Stimulated activated CD4-positive, alpha-beta T cell treated with anti-CD3 and anti-CD28 coated beads, Interleukin-4, amount 100 ng/mL, for 1 hour (primary cell): ENCODE measurements at places on chromosomes 6 and 20.
A peak's percentile ranks its signal among the peaks of the same experiment; 100 is the strongest.

- peak; percentile 24 for DNase-seq
These were observed 37.5 kb upstream of the IER3 start for GRCh38 chr6:30781743-30782424.

DNA sequence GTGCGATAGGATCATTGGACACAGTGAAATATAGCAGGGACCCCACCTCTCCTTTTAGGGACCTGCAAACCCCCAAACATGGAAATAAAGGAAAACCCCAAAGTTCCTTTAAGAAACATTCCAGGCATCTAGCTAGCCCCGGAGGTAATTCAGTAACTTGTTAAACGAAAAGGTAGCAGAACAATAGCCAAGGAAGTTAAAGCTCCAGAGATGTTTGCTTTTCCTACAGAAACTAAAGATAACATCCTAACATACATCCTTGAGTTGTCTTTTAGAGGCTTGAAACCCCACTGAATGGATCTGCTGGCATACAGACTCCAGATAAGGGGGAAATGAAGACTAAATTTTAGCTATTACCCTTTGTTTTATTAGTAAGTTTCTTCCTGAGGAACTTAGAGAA is 51.0 kb downstream of the FAM184A start:
- no peak for DNase-seq

DNA sequence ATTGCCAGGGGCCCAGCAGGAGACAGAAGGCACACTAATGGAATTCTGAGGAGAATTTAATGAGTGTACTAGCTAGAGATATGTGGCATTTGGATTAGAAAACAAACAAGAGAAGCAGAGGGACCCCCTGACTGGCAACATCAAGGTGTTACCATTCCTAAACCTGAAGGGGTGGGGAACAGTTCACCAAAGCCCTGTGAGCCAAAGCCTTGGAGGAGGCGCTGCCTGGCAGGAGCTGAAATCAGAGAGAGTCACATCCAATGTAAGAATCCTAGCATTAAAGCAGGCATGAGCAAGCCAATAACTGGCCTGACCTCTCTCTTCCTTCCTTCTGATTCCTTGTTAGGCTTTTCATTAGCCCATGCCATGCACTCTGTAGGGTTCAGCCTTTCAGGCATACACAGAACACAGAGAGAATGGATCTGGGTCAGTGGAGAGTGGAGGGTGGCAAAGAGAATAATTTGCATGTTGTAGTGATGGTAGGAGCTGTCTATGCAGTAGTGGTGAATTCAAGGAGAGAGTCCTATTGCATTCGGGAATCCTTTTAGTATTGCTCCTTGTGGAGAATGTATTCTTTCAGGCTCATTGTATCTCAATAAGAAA is 367.2 kb upstream of the MAN1A1 start:
- no peak for DNase-seq

DNA sequence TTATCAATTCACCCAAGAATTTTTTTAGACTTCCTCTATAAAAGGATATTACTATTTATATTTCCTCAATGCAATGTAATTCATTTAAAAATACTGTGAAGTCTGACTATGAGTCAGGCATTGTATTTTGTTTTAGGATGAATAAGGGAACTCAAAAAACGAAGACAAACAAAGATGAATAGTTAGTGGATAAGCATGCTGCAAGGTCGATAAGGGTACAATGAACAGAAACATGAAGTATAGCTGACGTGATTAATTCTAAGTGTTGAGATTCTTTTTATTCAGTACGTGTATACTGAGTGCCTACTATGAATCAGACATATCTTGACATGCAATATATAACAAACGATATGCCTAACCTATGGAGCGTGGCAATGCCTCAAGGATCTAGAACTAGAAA is 105.4 kb downstream of the PDE10A start:
- DNase-seq, result no peak

DNA sequence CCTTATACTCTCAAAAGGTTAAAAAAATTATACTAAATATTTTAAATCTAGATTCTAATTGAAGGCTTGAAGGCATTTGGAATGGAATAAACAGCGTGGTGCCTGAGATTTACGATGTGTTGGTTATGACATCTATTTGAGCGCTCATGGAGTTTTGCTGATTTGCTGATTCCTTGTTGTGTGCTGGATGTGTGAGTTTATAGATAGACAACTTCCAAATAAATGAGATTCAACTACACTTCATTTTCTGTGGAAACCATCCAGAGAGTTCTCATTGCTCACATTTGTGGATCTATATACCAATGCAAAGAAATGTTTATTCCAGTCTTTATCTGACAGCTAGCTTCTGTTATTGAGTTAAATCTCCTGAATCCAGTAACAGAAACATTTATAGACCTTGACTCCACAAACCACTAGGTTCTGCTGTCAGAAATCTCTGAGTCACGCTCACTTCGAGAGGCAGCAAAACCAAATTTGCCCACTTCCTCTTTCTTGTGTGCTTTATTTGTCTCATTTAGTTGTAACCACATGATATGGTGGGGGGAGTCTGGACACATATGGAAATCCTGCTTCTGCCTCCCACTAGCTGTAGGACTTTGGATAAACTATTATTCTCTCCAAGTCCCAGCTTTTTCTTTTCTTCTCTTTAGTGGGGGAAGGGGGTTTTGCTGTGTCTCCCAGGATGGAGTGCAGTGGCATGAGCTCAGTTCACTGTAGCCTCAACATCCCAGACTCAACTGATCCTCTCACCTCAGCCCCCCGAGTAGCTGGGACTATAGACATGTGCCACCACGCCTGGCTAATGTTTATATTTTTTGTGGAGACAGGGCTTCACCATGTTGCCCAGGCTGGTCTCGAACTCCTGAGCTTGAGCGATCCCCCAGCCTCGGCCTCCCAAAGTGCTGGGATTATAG is 54.5 kb downstream of the IPCEF1 start:
- DNase-seq, result no peak

- peak; percentile 64 for DNase-seq
These were observed 12.4 kb upstream of the GMEB2 start for GRCh38 chr20:63639093-63639975.

DNA sequence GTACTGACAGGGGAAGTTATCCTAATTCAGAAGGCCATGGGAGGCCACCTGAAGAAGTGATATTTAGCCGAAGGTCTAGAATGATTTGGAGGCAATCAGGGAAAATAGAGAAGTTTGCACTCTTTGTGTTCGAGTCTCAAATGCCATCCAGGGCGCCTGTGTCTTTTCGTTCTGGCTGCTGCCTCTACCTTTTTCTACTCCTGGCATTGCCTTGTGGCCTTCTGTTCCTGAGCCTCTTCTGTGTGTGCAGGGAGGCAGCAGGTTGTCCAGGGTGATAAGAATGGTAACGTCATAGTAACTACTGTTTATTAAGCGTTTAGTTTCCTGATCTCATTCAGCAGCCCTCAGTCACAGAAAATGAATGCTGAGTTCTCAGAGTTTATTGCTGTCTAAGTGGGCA is 252.1 kb downstream of the FARS2 start:
- no peak for DNase-seq

GRCh38 chr6:27890445-27891319 is 21.5 kb downstream of the OR2B2 start:
- DNase-seq, result peak; percentile 44

- no peak for DNase-seq
These were observed 384.1 kb upstream of the SLC35B3 start for GRCh38 chr6:8819446-8819845.

DNA sequence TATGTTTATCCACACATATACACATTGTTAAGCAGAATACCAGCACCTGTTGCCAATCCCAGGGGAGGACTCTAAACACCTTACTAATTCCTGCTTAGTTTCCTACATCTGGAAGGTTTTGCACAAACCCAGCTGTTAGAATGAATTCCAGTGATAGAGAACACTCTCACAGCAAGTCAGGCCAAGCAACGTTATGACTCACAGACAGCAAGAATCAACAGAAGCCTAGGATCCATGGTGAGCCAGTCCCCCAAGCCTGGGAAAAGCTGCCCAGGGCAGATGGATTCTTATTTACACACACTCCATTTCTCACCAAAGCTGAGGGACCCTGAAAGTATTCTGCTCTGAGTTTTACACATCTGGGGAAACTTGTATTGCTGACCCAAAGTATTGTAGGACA is 291.7 kb downstream of the SLC35F1 start:
- DNase-seq, result no peak

DNA sequence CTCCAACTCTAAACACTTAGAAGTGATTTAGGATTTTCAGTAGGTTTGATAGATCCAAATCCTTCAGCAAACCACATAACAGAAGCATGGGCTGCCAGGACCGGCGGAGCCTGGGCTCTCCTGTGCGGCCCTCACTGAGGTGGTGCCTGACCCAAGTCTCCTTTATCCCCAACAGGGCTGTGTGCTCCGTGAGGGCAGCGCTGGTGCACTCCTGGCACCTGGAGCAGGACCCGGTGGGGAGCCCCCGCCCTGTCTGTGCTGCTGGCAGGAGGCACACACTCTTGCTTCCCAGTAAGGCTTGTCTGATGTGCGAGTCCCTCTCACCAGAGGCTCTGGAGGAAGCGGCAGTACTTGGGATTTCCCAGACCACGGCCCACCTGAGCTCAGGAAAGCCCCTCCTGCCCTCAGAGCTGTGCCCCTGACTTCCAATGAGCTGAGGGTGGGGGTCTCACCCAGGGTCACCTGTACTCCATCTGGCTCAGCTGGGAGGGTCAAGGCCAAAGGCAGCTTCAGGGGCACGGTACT is 56.2 kb downstream of the PYGB start:
- no peak for DNase-seq

GRCh38 chr6:167977717-167978467 is 19.6 kb upstream of the KIF25 start:
- DNase-seq, result no peak

- no peak for DNase-seq
These were observed 58.4 kb downstream of the HIVEP2 start for GRCh38 chr6:142886431-142887170.

GRCh38 chr6:71090217-71090616 is 133.4 kb upstream of the B3GAT2 start:
- no peak for DNase-seq

DNA sequence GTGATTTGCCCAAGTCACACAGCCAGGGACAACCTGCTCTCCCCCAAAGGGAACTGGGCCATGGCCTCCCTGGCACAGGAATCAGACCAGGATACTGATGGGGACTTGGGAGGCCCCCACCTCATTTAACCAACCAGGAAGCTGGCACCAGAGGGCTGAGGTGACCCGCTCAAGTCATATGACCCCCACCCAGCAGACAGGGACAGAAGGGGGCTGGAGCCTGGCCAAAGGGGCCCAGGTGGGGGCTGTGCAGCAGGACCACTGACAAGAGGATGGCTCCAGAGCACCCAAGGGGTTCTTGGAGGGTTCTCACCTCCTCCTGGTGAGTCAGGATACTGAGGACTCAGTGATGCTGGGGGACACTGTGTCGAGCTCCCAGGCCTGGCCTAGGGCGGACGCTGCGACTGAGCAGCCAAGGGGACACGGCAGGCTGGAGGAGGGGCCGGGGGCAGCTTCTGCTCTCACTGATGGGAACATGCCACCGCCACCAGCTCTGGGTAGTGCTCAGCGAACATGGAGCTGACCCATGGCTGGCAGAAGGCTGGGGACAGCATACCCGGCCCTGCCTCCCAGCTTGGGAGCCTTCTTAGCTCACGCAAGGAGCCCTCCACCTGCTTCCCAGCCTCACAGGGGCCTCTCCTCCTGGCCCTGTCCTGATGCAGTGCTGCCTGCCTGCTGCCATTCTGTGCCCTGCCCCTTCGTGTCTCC is 1.2 kb downstream of the CST7 start:
- DNase-seq, result no peak

DNA sequence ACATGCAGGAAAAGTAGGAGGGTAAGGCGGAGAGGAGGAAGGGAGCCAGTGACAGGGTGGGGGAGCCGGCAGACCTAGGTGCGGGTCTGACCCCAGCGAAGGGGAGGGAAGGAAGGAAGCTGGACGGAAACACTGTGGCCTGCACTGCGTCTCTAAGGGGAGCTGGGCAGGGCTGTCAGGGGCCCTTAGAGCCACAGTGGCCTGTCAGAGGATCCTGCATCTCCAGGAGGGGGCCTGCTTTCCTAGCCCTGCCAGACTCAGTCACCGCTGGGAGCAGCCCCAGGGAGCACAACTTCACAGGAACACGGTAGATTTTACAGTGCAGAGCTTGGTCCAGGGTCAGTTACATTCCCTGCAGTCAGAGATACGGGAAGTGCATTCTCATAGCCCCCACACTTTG is 118.2 kb downstream of the PACRG start:
- DNase-seq, result no peak

GRCh38 chr6:31058128-31058894 is 48.0 kb downstream of the MUC22 start:
- DNase-seq, result no peak

DNA sequence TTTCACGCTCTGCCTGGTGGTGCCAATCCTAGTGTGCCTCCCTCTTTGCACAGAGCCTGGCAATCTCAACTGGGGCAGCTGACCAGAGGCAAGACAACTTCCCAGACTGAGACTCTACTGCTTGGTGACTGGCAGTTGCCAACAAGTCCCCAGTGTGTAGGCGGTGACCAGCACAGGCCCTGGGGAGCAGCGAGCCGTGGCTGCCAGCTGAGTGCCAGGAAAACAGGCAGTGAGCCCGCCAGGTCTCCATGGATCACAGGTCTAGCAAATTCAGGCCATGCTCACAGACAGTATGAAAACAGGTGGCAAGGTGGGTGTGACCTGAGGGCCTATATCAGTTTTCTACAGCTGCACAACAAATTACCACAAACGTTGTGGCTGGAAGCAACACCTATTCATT is 289.9 kb downstream of the KIF16B start:
- DNase-seq, result no peak

- DNase-seq, result no peak
These were observed at the start of gene HLA-DRA for GRCh38 chr6:32439602-32440214. TSS of gene HLA-DRA (plus strand) at chr6:32439887. CDS start at chr6:32439951, 64 bp downstream.

- DNase-seq, result no peak
These were observed 264.7 kb downstream of the TMEM242 start for GRCh38 chr6:157058574-157058973.

- DNase-seq, result no peak
These were observed 544.6 kb upstream of the BTBD3 start for GRCh38 chr20:11372876-11373790.

- DNase-seq, result no peak
These were observed 2.5 kb downstream of the RRAGD start for GRCh38 chr6:89409461-89410035.
